ENCODE measurements at places on chromosomes 16 and 17. TPM values are rescaled to one million over a fixed set of nuclear protein-coding genes. Genes with fewer than 3 reads are reported as not detected.

GRCh38 chr16:26204138-26204537 lies 512.4 kb downstream of the HS3ST4 start:
- ATAC-seq: peak; percentile 68

DNA sequence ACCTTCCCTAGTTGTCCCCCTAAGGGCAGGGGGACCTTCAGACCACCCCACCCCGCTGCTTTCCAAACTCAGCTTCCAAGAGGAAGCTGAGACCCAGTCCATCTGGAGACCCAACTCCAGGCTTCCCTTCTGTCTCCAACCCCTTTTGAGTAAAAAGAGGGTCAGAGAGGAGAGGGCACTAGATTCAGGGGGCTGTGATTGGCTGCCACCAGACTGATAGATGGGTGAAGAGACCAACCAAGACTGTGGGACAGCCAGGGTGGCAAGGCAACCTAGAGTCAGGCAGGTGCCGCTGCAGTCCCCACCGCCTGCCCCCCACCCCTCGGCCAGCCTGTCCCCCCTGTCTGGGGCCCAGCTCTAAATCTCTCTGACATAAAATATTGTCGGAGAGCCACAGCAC lies 92.5 kb downstream of the SDK2 start:
- no peak for ATAC-seq

- ATAC-seq: no peak
Observed at GRCh38 chr17:2994441-2994840, 69.0 kb downstream of the OR1D5 start.

Gene SDR42E1
- total RNA-seq: 3.7 TPM

DNA sequence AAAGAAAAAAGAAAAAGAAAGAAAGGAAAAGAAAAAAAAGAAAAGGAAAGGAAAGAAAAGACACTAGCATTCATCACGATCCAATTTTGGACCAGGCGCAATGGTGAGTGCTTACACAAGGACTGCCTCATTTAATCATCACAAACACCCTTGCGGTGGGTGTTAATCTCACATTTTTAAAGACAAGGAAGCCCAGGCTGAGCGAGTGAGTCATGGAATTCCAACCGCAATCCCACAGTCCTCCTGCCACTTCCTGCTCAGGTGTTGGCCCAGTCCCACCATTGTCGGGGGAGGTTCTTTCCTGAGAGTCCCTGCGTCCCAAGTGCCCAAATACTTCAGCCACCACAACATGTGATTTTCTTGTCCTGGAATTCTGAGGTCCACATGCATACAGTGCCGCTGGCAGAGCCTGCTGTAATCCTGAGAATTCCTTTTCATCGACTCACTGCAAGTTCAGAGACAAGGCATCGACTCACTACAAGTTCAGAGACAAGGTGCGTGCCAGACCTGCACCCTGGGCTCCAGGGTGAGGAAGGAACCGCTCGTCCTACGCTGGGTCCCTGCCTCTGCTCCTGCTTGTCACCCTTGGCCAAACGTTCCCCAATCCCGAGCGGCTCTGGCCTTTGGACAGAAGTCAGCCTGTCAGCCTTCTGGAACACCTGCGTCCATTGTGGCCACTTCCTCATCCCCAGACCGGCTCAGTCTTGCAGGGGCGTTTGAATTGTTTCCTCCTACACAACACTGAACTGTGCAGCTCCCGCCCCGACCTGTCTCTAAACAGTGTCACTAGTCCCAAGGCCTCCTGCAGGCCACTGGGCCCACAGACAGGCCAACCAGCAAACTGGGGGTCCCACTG lies 5.8 kb downstream of the ZG16B start:
- ATAC-seq: no peak

Gene CFAP52
- not detected for total RNA-seq

GRCh38 chr17:57552114-57552624 lies 192.9 kb downstream of the CCDC182 start:
- ATAC-seq: no peak

GRCh38 chr17:11693284-11693683 lies 95.0 kb downstream of the DNAH9 start:
- no peak for ATAC-seq

DNA sequence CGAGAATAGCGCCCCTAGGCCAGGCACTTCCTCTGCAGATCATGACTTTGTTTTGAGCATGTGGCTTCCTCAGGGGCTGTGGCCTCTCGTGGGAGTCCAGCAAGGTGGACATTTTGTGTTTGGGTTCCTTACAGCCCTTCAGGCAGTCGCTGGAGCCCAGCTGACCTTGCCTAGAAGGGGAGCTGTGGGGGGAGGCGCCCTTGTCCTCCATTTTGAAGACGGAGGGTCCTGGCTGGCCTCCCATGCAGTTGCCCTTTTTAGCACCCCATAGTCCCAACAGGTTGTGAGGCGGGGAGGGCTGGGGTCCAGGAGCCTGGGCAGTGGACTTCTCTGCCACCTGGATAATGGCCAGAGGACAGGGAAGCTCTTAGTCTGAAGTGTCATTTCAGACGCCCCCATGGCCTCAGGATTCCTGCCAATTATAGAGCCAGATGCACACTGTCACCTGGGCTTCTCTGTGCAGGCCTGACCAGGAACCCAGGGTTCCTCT lies 1.4 kb downstream of the SOST start:
- no peak for ATAC-seq

Gene NT5M
- total RNA-seq: 2.4 TPM

GRCh38 chr17:68035131-68035522 lies 408 bp upstream of the KPNA2 start:
- peak; percentile 92 for ATAC-seq

DNA sequence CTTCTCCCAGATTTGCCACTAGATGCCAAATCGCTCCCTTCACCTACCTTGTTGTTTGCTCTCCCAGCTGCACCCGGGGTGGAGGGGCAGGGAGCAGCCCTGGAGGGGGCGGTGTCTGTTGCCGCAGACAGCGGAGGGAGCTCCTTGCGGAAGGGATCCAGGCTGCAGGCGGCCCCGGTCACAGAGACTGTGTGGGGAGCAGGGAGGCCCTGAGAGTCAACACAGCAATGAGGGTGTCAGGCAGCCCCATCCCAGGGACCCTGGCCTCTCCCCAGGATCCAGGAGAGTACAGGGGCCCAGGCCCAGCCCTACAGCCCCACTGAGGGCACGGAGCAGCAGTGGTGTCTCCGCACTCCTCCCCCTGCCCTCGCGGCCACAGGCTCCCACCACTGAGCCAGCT lies 50.5 kb upstream of the CHMP6 start:
- ATAC-seq: no peak

- ATAC-seq: no peak
Observed at GRCh38 chr17:9628509-9628908, 16.8 kb upstream of the USP43 start.

DNA sequence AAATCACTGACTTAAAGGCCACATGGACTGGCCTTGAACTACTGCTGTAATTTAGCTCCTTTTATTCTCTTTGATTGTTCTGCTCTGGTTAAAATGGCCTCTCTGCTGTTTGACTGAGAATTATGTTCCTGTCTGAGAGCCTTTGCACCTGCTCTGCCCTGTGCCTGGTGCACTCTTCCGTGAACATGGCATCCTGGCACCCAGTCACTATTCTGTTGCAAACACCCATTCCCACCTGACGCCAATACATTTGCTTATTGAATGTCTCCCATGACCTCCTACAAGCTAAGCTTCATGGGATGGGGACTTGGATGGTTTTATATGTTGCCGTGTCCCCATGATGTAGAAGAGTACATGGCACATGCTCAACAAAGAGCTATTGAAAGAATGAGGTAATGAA lies 20.1 kb downstream of the HSD17B2 start:
- ATAC-seq: no peak

Gene NPB
- total RNA-seq: 0.17 TPM

GRCh38 chr17:40295488-40296436 lies 8.1 kb downstream of the CDC6 start:
- peak; percentile 99 for ATAC-seq

GRCh38 chr17:14359163-14360020 lies 58.5 kb downstream of the HS3ST3B1 start:
- peak; percentile 97 for ATAC-seq

DNA sequence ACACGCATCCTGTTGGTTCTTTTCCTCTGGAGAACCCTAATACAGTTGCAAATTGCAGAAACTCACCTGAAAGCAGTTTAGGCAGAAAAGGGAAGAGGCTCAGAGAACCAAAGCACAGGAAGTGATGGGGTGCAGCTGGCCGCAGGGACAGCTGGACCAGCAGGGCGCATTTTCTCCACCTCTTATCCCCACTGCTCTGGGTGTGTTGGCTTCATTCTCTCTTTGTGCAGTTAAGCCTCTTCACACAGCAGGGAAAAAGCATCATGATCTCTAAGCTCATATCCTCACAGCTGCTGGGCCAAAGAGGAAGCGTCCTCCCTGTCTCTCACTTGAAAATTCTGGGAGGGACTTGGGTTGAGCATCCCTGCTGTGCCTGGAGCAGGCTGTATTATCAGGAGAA lies 20.0 kb upstream of the LRRC75A start:
- no peak for ATAC-seq

DNA sequence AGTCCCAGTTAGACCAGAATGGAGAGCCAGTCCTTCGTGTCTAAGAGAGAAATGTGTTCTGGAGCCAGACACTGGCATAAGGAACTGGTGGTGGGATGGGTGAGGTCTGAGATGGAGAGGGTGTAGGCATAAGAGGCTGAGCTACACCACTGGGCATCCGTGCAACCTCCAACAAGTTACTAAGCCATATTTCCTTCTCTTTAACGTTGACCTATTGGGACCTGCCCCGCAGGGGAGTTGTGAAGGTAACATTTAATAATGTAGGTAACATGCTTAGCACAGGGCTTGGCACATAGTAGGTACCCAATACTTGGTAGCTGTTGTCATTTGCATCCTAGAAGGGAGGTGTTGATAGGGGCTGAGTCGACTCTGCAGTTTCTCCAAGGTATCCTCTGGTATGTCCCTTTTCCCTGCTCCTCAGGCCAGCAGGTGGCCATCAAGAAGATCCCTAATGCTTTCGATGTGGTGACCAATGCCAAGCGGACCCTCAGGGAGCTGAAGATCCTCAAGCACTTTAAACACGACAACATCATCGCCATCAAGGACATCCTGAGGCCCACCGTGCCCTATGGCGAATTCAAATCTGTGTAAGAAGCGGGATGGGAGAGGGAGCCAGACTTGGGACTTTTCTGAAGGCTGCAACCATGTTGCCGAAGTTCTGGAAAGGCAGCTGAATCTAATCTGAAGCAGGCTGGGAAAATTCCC lies 1.2 kb downstream of the MAPK7 start:
- no peak for ATAC-seq

GRCh38 chr17:82257473-82257872 lies 16.0 kb downstream of the CSNK1D start:
- ATAC-seq: peak; percentile 99

DNA sequence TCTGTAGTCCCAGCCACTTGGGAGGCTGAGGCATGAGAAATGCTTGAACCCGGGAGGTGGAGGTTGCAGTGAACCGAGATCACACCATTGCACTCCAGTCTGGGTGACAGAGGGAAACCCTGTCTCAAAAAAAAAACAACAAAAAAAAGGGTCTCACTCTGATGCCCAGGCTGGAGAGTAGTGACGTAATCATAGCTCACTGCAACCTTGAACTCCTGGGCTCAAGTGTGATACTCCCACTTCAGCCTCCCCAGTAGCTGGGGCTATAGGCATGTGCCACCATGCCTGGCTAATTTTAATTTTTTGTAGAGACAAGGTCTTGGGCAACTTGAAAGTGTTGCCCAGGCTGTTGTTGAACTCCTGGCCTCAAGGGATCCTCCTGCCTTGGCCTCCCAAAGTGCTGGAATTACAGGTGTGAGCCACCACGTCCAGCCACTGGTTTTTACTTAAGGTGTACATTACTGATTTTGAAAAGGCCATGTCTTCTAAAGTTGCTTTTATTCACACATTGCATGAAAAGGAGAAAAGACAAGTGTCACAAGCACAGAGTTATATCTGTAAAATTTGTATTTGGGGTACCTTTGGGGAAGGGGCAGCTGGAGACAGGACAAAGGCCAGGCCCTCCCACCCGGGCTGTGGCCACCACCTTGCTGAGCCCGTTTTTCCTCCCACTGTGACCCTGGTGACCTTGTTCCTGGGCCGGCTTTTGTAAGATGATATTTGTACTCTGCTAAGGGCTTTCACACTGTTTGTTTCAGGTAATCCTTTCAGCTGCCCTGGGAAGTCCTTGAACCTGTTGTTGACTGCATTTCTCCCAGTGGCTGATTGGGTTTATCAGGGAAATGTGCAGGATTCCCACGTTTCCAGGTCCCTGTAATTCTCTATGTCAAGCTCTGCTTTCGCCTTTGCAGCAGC lies 11.5 kb downstream of the GPT2 start:
- ATAC-seq: no peak

DNA sequence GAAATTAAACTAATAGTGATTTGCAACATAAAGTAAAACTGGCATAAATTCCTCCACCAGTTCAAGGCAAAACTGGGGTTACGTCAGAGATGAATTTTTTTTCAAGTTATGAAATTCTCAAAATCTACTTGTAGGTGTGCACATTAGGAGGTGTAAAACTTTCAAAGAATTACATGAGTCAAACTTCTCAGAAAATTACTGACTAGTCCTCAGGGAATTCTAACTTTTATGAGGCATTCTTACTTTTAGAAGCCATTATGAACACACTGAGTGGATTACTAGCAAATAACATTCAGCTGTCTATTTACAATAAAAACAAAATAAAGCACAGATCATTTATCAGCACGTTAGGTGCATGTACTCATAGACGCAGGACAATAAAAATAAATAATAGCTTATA lies 348.7 kb downstream of the CDH11 start:
- ATAC-seq: no peak

Gene CD79B
- 41.4 TPM for total RNA-seq

- no peak for ATAC-seq
Observed at GRCh38 chr17:45221081-45222013, at the start of gene FMNL1. FMNL1 (plus strand) TSS chr17:45221885; CDS start chr17:45222125, 240 bp downstream.

DNA sequence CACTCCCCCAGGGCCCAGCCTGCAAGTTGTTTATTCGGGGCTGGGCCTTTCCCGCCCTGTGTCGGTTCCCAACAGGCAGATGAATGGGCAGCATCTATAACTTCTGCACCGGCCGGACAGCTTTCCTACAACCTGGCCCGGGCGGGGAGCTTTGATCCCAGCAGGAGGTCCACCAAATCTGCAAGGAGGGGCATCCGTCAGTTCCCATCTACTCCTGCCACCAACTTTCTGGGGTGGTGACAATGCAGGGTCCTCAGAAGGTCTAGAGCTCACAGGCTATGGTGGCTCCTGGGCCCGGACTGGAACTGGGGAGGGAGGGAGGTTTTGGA lies 211.9 kb downstream of the NTN1 start:
- ATAC-seq: no peak

Gene IRX5
- not detected for total RNA-seq

Gene GAN
- 12.6 TPM for total RNA-seq

DNA sequence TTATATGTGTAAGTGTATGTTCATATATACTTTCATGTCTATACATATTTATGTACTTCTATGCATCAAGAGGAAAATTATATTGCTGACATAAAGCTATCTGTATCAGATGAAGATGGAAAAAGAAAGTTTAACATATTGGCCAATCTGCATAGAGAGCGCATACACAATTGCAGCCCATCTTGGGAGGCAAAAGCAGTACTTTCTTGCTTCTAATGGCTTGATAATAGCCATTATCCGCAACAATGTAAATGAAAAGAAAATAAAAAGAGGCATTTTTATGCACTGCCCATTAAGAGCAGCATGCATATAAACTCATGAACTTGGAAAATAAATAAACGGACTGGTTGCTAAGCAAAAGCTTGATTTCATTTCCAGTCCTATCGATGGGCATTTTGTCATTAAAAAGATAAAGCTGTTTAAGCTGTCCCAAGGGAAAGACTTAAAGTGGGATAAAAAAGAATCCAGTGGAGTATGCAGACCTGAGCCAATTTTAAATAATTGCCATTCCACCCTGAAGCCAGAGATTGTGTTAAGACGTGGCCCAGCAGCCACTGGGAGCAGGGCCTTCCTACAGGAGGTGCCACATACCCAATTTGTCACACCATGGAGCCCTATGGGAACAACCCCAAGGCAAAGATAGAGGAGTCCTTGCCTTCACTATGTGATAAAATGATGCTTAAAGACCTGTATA lies 183.6 kb upstream of the CDH11 start:
- no peak for ATAC-seq

Gene TRIM72
- total RNA-seq: 0.08 TPM
